ENCODE measurements at places on chromosomes 12 and 14.

GRCh38 chr12:113104953-113105510 is 30.5 kb downstream of the RASAL1 start:
- DNase-seq: no peak

GRCh38 chr14:90381999-90382451 is 14.8 kb upstream of the CALM1 start:
- DNase-seq: no peak

- no peak for DNase-seq
Observed at GRCh38 chr14:102450206-102451063, 59.1 kb downstream of the ANKRD9 start.

GRCh38 chr12:5379749-5380496 is 52.0 kb upstream of the NTF3 start:
- DNase-seq: no peak

- DNase-seq: no peak
Observed at GRCh38 chr12:3201339-3202051, 124.3 kb downstream of the TSPAN9 start.

DNA sequence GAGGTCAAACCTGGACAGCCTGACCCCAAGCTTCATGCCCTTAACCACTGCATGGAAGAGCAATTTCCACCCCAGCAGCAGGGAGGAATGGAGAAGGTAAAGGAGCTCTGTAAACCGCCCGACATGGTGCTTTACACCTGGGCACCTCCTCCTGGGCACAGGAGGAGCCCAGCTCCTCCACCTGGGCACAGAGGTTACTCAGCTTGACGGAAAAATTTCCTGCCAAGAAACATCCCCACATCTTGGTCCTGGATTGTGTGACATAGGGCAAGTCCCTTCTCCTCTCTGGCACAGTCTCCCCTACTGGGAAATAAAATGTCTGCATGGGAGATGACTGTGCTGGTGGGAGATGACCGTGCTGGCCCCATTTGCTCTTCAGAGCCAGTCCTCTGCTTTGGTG is 40.8 kb downstream of the TTC7B start:
- DNase-seq: no peak

DNA sequence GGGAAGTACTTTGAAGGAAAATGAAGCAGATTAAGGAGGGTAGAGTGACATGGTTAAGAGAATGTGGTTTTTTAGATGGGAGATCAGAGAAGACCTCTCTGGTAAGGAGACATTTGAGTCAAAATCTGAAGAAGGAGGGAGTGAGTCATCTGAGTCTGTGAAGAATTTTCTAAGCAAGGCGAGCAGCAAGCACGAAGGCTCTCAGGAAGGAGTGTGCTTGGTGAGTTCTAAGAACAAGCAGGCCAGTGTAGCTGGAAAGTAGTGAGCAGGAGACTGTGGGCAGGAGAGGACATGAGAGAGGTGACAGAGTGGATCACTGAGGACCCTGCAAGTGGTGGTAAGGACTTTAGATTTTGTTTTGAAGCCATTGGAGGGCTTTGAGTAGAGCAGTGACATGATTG is 76.3 kb upstream of the FUT8 start:
- no peak for DNase-seq

DNA sequence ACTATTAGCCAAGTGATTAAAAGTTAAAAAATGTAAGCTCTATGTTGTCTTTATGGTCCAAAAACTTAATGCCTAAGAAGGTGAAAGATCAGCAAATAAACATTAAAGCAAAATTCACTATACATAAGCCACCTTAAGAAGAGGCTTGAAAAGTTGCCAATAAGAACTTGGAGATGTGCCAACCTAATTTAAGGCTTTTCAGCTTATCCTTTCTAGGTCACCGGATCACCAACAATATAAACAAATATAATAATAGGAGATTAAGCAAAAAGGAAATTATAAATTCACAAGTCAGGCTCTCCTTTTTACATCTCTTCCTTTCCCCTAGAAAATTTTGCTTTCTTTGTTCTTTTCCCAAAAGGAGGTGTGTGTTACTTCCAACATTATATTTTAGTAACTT is 30.9 kb downstream of the SLC2A3 start:
- no peak for DNase-seq

DNA sequence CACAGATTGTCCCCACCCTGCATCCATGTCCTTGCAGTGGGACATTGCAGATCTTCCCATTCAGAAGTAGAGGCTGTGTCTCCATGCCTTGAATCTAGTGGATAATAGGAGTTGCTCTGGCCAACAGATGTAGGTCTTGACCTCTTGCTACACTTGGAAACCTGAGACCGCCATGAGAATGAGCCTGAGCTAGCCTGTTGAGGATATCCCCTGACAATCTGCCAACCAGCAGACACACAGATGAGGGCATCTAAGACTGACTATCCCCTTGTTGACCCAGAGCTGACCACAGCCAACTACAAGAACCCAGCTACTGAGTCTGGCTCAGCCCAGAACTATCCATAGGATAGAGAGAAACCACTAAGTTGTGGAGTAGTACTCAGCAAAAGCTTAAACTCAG is 161.1 kb upstream of the NOS1 start:
- DNase-seq: no peak

GRCh38 chr12:87975879-87976278 is 53.3 kb downstream of the C12orf50 start:
- DNase-seq: no peak

DNA sequence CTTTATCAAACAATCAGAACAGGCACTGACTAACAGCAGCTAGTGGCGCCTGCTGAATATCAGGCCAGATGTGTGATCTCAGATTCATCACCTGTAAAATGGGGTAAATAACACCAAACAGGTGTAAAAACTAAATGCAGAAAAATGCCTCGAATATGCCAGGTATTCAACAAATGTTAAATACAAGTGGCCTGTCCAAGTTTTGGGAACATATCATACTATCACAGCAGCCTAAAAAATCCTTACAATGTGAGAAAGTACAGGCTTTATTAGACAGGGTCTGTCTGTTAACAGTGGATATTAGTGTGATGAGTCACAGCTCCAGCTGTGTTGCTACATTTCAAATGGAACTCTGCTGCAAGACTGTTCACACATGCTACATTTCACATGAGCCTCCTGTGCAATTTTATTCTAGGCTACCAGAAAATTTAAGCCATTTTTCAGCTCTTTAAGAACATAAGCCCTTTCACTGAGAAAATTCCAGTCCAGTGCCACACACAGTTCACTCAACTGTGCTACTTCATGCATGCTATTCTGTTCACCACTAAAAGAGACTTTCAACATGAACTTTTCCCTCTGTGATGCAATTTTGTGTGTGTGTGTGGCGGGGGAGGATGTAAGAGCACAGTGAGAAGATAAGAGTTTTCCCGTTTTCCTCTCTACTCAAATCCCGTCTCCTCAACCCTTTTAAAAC is 56.7 kb downstream of the MSRB3 start:
- no peak for DNase-seq

GRCh38 chr12:57853864-57854556 is 7.5 kb upstream of the CTDSP2 start:
- DNase-seq: no peak

GRCh38 chr12:627285-627684 is 36.0 kb downstream of the NINJ2 start:
- DNase-seq: no peak

- no peak for DNase-seq
Observed at GRCh38 chr12:104219908-104220404, 4.4 kb downstream of the TXNRD1 start.

DNA sequence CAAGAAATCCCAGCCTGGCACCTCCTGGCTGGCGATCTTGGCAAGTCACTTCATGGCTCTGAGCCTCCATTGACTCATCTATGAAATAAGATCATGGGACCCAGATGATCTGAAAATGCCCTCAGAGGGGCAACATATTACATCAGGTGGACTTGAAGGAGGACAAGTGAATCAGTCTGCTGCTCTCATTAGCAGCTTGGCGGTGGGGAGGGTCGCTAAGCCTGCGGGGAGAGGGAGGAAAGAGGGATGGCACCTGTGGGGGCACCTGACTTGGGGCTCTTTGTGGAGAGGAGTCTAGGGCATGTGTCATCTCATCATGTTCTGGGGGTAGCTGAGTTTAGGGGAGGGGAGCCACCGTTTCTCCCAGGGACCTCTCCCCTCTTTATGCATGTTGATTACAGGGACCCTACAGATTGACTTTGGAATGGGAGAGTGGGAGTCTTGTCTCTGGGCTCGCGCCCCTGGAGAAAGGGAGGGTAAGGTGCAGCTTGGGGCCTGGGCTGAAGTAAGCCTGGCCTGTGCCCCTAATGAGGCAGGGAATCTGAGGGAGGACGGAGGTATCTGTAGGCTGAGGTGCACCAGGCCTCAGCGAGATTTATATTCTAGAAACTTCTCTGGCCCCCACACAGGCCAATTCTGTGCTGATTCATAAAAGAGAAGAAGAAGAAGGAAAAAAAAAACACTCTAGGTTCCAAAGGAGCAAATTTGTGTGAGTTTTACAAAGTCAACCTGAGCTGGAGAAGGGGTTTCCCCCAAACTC is 29.3 kb upstream of the BATF start:
- no peak for DNase-seq

DNA sequence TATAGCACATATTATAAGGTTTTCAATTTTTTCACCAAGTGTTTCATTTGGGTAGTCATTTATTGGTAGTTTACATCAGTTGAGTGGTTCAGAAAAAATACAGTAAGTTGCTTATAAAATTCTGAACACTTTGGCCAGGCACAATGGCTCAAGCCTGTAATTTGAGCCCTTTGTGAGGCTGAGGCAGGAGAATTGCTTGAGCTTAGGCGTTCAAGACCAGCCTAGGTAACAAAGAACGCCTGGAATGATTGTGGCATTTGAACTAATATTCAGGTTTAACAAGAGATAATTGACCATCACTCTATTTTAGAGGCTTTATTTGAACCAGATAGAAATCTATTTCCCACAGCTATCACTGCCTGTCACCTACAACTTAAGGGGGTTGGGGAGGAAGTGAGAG is 22.7 kb downstream of the HIF1A start:
- DNase-seq: no peak

GRCh38 chr12:33587784-33588712 is 148.4 kb upstream of the SYT10 start:
- DNase-seq: peak; percentile 35

GRCh38 chr12:3087758-3088650 is 10.8 kb downstream of the TSPAN9 start:
- DNase-seq: no peak

DNA sequence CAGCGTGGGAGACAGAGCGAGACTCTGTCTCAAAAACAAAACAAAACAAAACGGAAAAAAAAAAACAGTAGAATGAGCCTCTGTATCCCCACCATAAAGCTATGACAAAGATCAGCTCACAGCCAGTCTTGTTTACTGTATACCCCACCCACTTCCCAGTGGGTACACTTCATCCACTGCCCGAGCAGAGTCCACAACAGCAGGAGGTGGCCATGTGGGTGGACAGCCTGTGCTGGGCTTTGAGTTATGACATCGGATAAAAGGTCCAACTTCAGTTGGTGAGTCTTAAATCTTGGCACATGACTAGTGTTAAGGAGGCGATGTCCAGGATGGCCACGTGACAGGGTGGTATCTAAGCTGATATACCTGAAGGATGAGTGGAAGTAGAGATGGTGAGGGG is 34.8 kb upstream of the MAPKAPK5 start:
- DNase-seq: no peak

DNA sequence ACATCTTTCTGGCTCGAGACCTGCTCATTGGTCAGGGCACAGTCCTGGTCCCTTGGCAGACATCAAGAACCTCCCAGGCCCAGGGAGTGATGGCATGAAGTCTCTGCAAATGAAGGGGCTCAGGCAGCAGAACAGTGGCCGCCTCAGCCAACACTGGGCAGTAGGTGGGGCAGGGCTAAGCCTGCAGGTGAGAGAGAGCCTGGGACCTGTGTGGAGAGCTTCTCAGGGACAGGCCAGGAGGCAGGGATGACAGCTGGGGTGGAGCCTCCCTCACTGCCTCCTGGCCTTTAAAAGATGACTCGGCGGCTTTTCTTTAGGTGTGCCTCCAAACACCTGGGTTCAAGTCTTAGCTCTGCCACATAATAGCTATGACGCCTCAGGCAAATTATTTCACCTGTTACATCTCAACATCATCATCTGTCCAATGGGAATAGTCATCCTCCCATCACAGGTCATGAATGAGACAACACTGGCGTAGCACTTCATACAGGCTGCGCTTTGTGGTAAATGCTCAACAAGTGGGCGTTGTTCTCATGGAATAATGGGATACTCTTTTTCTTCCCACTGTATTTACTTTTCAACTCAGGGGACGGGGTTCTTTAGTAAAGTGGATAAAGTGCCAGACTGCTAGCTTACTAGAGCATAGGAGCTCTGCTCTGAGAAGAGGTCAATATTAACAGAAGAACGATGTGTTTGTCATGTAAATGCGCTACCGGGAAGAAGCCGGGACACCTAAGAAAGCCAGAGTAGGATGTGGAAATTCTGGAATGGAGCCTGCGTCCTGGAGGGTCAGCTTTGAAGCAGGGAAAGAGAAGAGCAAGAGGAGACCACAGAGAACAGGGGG is 277.4 kb downstream of the FOXN3 start:
- DNase-seq: no peak

DNA sequence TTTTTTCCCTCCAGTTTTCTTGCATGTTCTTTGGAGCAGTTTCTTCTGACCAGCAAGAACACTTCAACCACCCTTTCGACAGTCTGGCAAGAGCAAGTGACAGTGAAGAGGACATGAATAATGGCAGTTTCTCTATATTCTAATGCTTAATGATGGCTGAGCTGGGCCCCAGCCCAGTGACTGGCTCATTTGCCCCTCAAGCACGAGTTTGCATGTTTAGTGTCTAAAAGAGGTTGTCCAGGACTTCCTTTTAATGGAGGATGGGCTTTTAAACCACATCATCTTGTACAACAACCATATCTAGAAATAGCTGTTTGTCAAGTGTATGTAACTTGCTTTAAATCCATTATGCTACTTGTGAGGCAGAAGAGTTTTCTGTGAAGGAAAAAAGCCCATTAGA is 28.4 kb downstream of the RAD9B start:
- DNase-seq: no peak

DNA sequence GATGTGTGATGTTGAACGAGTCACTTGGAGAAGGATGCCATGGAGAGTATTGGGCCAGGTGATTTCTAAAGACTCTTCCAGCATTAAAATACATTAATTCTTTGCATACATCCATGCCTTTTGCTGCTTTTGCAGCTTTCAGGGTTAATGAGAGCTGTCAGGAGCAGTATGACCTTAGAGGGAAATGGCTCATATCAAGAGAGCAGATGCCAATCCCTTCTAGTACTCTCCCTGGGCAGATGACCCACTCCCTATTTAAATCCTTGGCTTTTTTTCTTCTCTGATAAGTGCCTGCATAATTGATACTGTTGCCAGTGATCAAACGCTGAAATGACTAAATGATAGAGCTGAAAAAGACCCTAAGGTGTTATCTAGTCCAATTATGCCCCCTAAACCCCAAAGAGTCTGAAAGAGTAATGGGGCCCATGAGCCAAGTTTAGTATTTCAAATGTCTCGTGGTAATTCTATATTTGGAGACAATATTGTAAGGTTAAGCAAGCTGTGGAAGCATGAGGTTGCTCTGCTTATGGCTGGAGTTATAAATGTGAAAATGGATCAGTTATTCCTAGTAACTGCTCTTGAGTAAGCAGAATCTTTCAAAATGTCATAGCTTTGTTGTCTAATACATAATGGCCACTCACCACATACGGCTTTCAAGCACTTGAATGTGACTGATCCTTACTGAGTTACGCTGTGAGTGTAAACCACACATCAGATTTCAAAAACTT is 137.3 kb downstream of the ETV6 start:
- no peak for DNase-seq

All from neuronal stem cell (in vitro differentiated cells).